ENCODE measurements at places on chromosomes 5 and 9.
A peak's percentile ranks its signal among the peaks of the same experiment; 100 is the strongest.

DNA sequence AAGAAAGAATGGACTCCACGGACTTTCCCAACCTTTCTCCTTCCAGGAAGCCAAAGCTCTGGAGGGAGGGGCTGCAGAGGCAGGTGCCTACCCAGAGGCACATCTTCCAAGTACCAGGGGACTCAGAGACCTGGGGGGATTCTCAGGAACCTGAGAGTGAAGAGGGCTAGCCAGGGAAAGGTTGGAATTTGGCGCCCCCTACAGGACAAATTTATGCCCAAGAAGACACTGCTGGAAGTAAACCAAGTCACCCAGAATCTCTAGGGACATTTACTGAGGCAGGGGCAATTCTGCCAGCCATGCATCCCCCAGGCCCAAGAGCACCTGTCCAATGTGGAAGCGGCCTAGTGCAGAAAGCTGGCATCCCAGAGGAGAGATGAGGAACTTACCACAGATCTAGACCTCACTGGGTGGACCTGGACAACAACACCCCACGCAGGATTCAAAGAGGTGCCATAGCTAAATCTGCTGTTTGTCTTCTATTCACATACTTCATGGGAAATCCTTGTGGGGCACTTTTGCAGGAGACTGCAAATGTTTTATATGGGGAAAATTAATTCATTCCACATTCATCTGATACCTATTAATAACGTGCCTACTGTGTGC is 25.9 kb upstream of the IDNK start:
- H3K4me3 ChIP-seq = no peak overlapping the region
- no peak overlapping the region for H3K27ac ChIP-seq
- no peaks in the 10 kb centered on the region for H3K36me3 ChIP-seq
- H3K4me1 ChIP-seq = no peaks in the 10 kb centered on the region

GRCh38 chr9:35664531-35665470 is at the start of gene ARHGEF39:
ARHGEF39 (minus strand) TSS chr9:35665195; CDS start chr9:35665169, 26 bp downstream.
- H3K4me3 ChIP-seq = peak within 1 kb of the TSS; percentile 58
- no peaks in the 10 kb centered on the region for H3K27me3 ChIP-seq
- peaks cover 4% of the 10 kb centered on the region for H3K36me3 ChIP-seq
- peaks cover 35% of the 10 kb centered on the region for H3K4me1 ChIP-seq

DNA sequence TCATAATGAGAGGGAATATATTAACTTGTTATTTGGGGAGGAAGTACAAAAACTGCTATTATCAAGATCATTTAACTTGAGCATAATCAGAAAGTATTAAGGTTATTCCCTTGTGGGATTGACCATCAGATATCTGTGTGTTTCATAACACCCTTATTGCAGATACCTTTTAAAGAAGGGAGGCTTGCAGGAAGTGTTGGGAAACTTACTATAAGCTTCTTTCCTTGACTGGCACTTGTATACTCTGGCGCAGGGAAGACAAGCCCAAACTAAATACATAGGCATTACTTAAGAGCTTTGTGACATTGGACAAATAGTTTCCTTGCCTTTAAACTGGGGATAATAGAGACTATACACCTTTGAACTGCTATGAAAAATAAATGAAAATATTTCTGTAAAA is 50.9 kb downstream of the PIK3R1 start:
- H3K4me3 ChIP-seq = no peak overlapping the region
- peaks cover 90% of the 10 kb centered on the region for H3K4me1 ChIP-seq

DNA sequence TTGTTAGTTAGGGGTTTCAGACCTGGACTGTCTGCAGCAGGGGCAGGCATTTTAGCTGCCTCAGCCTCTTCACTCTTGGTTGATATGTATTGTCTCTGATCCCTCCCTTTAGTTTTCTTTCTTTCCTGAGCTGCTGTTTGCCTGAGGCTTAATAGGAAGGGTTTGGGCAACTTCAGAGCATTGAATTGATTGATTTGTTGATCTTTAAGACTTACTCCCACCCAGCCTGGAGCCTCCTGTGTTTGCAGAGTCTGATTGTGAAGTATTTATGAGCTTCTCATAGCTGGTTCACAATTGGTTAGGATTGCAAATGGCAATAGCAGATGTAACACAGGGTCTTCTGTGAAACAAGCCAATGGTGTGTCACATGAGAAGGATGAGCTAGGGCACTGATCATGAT is 671.8 kb upstream of the SEMA6A start:
- H3K36me3 ChIP-seq = no peaks in the 10 kb centered on the region
- DNase-seq = no peak
- no peaks in the 10 kb centered on the region for H3K27me3 ChIP-seq
- H3K4me1 ChIP-seq = no peaks in the 10 kb centered on the region
- no peak overlapping the region for H3K4me3 ChIP-seq

GRCh38 chr5:86175224-86175623 is 442.5 kb upstream of the COX7C start:
- DNase-seq = no peak
- H3K36me3 ChIP-seq = no peaks in the 10 kb centered on the region
- H3K4me3 ChIP-seq = no peak overlapping the region
- H3K4me1 ChIP-seq = no peaks in the 10 kb centered on the region
- H3K27ac ChIP-seq = no peak overlapping the region

GRCh38 chr5:167348251-167348926 is 943.1 kb upstream of the WWC1 start:
- DNase-seq = no peak
- H3K36me3 ChIP-seq = no peaks in the 10 kb centered on the region
- H3K27me3 ChIP-seq = no peaks in the 10 kb centered on the region
- no peaks in the 10 kb centered on the region for H3K4me1 ChIP-seq

- DNase-seq = no peak
- peaks cover 17% of the 10 kb centered on the region for H3K4me1 ChIP-seq
- H3K4me3 ChIP-seq = no peak overlapping the region
- no peak overlapping the region for H3K27ac ChIP-seq
- no peaks in the 10 kb centered on the region for H3K36me3 ChIP-seq
- peaks cover 8% of the 10 kb centered on the region for H3K27me3 ChIP-seq
Measured at GRCh38 chr5:31641575-31641974, 2.6 kb downstream of the PDZD2 start.

DNA sequence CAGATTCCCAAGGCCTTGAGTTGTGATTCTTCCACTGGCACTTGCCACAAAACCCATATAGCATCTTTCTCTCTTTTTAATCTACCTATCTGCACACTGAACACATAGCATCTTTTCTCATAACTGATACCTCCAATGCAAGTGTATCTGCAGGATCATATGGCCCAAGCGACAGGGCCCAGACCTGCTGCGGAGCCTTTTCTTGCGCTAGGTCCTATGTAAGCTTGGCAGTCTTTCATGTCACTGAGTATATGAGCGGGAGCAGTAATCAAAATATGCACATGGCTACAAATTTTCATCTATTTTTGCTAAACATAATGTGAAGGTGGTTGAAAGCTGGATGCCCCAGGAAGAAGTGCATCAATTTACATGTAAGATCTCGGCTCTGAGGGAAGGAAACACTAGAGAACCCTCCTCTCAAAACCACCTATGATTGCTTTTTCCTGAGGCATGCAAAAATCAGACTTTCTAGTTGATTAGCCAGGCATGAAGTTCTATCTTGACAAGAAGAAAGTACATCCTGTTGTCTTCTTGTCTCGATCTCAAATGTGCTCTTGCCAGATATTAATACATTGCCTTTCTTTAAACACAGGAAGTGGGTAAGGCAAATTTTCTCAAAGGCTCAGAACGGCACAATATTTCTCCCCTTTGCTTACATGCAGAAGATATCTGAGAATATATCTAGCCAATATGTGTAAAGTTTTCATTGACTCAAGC is 26.9 kb upstream of the CEMIP2 start:
- no peaks in the 10 kb centered on the region for H3K27me3 ChIP-seq
- H3K4me1 ChIP-seq = no peaks in the 10 kb centered on the region
- no peak overlapping the region for H3K27ac ChIP-seq
- no peaks in the 10 kb centered on the region for H3K36me3 ChIP-seq
- no peak for DNase-seq
- no peak overlapping the region for H3K4me3 ChIP-seq

DNA sequence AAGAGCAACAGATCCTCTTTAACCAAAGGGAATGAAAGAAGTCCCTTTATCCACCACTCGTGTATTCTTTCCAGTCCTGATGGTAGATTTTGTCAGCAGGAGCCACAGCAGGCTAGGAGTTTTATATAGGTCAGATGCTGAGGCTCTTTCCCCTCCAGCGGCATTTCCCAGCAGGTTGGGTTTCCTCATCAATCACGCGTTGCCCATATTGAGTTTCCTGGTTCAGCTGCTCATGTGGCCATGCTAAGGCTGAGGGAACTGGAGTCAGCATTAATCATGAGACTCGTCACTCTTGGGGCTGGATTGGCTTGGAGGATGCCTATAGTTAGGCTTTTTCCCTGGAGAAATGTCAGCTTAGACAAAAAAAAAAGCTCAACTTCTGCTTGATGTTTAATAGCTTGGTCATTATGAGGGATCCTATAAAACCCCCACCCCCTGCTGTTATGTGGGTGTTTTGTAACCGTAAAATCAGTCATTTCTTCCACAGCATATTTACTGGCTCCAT is 193.4 kb upstream of the GAS1 start:
- no peaks in the 10 kb centered on the region for H3K36me3 ChIP-seq
- no peak for DNase-seq
- H3K27me3 ChIP-seq = no peaks in the 10 kb centered on the region
- no peak overlapping the region for H3K4me3 ChIP-seq
- H3K4me1 ChIP-seq = peaks cover 5% of the 10 kb centered on the region
- H3K27ac ChIP-seq = no peak overlapping the region

Measured in suprapubic skin (tissue), 4 donors.